ENCODE measurements at places on chromosomes 2 and 18.
A peak's percentile ranks its signal among the peaks of the same experiment; 100 is the strongest.

DNA sequence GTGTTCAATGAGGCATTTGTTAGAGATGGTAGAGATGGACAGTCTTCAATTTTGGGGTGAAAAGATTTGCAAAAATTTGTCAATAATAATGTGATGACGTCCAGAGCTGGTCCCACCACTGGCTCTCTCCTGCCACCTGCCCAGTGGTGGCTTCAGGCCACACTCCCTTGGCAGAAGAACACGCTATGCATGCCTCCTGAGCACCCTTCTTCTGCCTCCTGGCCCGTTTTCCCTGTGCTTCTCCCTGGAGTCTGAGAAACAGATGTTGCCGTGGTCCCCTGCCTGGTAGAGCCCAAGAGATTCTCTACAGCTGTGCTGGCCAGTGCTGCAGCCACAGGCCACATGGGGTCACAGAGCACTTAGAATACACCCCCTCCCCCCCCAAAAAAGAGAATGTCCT is 33.6 kb downstream of the INPP5D start:
- DNase-seq: no peak

GRCh38 chr2:88074150-88074549 is 6.5 kb downstream of the SMYD1 start:
- DNase-seq: no peak

GRCh38 chr2:152415231-152415642 is 80.3 kb downstream of the FMNL2 start:
- no peak for DNase-seq

DNA sequence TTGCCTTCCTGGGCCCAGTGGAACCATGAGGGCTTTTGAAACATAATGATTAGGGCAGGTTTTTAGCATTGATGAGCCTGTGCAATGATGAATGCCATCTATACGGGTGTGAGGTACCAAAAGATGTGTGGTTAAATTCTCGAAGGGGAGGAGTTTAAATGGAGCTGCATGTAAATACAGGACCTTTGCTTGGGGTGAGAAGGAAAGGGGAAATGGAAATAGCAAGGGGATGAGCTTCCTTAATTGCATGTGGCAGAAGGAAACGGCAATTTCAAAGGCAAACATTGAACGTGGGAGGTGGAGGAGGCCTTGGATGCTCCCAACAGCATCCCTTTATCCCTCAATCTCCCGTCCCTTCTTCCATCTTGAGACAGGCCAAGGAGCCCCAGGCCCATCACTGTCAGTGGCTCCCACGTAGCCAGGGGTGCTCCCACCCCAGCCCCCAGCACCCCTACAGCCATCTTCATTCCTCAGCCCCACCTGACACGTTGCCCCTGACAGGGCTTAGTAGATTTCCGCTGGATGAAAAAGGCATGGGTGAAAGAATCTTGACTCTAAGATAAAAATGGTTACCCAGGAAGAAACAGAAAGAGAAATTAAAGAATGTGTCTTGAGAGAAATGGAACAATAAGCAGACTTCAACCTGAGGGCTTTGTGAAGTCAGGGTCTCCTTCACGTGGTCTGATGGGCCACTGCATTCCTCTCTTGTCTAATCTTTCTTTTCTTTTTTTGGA is 32.5 kb downstream of the INPP5D start:
- DNase-seq: no peak

DNA sequence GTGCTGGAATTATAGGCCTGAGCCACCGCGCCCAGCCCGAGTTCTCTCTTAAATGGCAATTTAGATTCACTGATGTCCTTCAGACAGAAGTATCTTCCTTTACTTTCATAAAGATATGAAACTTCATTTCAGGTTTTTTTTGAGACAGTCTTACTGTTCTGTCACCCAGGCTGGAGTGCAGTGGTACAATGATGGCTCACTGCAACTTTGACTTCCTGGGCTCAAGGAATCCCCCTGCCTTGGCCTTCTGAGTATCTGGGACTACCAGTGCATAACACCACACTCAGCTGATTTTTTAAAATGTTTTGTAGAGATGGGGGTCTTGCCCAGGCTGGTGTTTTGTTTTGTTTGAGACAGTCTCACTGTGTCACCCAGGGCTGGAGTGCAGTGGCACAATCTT is 13.2 kb downstream of the ITGB1BP1 start:
- DNase-seq: no peak

GRCh38 chr2:15761056-15761455 is 169.4 kb downstream of the DDX1 start:
- no peak for DNase-seq

DNA sequence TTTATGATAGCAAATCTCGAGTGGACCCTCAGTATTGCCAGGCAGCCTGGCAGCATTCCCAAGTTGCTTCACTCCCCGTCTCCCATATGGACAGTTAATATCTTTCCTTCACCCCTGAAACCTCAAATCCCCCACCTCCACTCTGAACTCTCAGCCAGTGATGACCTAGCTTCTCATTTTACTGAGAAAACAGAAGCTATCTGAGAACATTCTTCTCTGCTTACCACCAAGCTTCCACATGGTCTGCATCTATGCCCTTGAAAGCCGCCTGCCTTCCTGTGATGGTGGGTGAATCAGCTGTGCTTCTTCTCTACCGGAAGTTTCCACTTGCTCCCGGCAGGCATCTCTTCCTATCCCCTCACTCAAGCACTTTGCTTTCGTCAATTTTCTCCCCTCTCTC is 529.2 kb downstream of the EPHA4 start:
- no peak for DNase-seq

DNA sequence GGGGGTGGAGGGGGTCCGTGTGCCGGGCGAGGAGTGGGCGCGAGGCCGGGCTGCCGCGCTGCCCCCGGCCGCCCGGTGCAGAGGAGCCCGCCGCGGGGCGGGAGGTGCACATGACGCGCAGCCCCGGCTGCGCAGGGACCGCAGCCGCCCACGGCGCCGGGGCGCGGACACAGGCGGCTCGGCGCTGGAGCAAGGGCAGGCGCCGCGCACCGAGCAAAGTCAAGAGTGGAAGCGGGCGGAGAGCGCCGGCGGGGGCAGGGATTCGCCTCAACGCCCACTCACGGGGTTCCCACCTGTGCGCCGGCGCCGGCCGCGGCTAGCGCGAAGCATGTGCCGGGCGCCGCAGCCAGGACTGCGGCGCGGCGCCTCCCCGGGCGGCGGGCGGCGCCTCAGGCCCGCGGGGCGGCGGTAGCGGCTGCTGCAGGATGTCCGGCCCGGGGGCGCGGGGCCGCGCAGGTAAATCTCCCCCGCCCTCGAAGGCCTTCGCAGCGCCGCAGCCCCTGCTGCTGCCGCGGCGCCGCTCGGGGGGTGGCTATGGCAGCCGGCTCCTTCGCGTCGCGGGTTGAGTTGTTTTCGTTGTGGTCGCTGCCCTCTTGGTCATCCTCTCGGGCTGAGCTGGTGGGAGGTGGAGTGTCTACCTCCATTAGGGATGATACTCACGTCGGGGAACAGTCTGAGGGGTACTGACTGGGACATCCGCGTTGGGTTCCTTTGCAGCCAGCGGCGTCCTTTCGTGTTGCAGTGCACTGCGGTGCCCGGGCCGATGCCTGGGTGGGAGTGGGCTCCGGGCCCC is 216.3 kb upstream of the DTNA start:
- peak; percentile 14 for DNase-seq

DNA sequence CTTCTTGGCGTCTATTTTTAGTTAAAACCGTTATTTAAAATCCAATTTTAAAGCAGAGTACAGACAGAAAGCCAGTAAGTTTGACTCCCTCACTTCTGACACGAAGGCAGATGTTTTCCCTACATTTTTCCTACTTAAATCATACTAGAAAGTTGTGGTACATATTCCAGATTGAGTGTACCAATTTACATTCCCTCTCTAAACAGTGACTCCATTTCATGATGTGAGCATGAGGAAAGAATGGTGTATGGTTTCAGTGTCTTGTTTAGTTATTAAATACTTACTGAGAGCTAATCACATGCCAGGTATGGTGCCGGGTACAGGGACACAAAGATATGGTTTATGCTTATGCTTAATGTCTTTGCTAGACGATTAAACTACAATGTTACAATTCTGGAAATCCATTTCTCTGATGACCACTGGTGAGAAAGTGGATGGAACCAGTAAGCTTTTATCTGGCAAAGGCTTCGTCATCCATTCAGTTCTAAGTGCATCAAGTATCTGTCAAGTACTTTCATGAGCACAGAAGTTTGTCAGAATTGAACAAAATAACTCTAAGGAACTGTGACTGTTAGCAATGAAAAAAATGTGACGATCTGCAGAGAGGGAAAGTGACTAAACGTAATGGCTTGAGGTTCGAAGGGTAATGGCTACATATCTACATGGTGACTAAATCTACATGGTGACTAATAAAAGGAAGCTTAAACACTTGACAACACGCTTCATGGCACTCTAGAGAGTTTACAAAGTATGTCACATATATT is 25.7 kb downstream of the MAP4K3 start:
- no peak for DNase-seq

DNA sequence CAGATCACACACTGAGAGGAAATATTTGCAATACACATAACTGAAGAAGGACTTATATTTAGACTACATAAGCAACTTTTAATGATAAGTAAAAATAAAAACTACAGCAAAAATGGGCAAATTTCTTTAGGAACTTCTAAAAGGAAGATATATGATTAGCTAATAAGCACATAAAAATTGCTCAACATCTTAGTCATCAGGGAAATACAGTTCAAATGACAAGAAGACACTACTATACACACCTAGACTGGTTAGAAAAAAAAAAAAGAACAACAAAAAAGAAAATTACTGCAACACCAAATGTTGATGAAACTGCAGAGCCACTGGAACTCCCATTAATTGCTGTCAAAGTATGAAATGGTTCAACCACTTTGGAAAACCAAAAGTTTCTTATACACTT is 1247.5 kb upstream of the ACVR2A start:
- DNase-seq: no peak

- no peak for DNase-seq
These were observed 48.0 kb downstream of the TCF7L1 start for GRCh38 chr2:85181134-85181631.

DNA sequence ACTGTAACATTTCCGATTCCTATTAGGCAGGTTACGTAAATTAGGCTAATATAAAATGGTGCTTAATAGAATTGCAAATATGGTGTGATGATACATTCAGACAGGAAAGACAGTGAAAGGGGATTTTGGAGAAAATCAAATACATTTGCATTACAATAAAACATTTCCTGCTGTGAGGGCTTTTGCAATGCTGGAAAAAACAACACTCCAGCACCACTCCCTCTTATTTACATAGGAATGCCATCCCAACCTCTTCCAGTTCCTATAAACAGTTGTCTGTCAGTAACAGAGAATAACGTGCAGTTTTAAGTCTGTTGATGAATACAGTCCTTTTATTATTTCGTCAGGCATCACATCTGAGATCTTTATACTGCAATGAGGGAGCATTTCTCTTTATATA is 298.8 kb upstream of the FANCL start:
- no peak for DNase-seq

- no peak for DNase-seq
These were observed 128.8 kb upstream of the SESTD1 start for GRCh38 chr2:179393481-179393880.

DNA sequence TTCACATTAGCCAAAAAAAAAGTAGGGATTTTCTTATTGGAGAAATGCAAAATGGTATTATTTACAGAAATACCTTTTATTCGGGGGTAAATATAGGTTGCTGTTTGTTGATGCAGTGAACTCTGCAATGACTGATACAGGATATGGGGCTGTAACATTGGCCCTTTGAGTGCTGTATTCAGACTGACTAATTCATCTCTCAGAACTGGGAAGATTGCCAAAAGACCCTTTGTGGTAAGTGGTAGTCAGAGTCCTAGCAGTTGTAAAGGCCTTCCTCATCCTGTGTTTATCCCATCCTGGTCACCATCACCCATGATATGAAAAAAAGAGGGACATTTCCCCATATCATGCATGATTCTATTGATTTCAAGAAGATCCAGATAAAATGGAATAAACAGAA is 14.0 kb upstream of the DCC start:
- DNase-seq: no peak

DNA sequence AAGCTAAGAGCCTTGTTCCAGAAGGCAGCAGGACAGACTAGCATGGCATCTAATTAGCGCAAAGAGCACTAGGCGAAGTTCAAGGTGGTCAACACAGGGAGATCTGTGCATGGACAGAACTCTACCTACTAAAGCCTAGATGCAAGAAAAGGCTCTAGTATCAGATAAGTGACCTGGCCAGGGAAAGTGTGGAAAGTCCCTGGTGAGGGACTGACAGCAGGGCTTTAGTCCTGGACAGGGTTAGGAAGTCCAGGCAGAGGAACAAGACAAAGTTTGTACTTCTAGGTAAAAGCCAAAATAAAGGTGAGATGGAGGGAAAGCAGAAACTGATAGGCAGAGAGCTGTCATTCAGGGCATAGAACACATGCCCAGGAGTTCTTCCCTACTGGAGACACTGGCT is 45.0 kb upstream of the PCBP1 start:
- no peak for DNase-seq

GRCh38 chr2:3606370-3607201 is 11.7 kb downstream of the COLEC11 start:
- DNase-seq: no peak

DNA sequence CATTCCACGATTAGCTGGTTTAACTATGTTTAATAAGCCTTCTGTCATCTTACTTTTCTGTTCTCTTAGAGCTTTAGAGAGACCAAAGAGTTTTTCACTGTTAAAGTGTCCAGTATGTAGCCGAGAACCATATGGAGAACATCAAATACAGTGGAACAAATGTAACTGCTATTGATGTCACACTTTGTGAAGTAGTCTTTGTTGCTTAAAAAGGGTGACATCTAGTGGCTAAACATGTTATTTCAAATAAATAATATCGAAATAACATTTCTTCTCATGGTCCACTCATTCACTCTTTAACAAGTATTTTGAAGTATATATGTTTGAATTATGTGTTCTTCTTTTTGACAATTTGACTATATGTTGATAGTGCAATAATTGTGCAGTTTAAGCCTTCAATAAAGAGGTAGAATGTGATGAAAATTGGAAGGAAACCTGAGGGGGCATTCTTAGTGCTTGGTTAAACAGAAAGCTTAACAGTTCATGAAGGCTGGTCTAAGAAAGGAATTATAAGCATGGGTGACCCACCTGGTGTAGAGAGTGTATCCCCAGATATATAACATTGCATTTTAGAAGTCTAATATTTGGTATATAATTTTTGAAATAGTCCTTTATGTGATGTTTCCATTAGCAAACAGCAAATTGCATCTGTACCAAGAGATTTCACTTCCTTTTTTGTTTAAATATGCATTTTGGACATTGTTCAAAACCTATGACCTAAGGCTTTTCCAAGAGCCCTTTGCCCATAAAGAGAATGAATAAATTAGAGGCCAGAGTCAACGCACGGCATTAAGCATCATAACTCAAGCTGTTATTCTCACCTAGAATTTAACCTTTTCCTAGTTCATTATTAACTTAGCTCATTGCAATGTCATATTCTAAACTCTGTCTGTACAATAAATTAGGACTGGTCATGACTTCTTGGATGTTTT is 112.1 kb downstream of the KYNU start:
- DNase-seq: no peak

DNA sequence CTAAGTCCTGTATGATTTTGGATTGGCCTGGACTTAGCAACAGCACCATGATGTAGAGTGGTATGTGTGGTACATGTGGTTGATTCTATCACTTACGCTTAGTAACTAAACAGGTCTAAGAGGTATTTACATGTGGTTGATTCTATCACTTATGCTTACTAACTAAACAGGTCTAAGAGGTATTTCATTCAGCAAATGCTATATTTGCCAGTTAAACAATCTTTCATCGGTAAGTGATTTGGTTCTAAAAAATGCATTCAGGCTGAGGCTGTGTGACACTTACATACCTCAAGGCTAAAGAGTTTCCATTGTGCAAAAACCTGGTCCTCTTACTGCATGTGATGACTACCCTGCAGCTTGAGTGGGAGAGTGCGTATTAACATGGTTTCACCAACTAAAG is 13.1 kb downstream of the EIF4E2 start:
- DNase-seq: no peak

GRCh38 chr2:140526575-140526974 is 1604.2 kb downstream of the LRP1B start:
- no peak for DNase-seq
